ENCODE measurements at places on chromosomes 13 and 19.

DNA sequence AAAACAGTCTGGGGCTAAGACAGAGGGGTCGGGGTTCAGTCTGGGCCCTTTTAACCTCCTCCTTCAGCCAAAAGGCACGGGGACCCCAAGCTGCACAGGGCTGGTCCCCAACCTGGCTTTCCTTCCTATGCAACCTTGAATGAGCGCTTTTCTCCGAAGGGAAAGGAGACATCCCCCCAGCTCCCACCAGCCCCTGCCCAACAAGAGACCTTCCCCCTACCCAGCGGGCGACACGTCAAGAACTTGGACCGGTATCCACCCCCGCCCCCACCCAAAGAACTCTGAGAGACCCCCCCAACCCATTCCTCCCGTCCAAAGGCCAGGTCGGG lies 35.0 kb upstream of the NANOS3 start:
- DNase-seq = no peak

DNA sequence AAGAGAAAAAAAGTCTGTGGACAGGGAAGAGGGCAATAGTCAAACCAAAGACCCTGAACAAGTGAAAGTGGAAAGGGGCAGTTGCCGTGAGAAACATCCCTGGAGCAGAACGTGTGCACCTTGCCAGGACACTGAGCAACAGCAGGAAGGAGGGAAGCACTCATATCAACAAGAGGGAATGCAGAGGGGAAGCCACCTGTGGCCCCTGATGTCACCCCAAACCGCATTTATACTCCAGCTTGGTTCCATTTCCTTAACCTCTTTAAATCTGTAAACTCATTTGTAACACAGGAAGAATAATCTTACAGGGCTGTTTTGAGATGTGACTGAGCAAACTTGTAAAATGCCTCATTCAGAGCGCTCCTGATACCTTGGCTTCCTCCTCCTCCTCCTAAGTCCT lies 698.8 kb downstream of the DIAPH3 start:
- DNase-seq = no peak

DNA sequence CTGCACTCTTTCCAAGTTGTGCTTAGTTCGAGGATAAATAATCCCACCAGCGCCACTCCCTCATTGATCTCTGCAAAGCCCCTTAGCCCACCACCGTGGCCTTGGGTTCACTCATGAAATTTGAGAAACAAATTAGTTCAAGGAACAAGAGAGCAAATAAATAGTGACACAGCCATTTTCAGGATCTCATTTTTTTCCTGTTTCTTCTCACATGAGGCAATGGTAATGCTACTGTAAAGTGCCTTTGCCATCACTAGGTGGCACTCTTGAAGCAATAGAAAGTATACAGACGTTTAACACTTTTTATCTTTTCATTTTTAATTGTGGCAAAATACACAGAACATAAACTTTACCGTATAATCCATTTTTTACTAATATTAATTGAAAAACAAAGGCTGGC lies 76.8 kb upstream of the ZNF835 start:
- no peak for DNase-seq

DNA sequence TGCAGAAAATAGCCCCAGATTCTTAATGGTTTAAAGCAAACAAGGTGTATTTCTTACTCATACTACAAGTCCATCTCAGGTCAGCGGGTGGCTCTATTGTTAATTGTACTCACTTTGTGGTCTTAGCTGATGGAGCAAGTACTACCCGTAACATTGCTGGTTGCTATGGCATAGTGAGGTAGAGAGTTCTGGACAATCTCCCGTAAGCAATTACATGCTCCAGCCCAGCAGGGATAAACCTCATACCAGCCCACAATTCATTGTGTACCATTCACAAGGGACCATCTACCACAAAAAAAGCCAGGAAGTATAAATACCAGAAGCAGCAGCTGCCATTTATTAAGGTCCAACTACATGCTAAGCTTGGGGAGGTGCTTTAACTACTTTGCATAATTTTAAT lies 167.1 kb downstream of the PCDH9 start:
- peak; percentile 93 for DNase-seq

DNA sequence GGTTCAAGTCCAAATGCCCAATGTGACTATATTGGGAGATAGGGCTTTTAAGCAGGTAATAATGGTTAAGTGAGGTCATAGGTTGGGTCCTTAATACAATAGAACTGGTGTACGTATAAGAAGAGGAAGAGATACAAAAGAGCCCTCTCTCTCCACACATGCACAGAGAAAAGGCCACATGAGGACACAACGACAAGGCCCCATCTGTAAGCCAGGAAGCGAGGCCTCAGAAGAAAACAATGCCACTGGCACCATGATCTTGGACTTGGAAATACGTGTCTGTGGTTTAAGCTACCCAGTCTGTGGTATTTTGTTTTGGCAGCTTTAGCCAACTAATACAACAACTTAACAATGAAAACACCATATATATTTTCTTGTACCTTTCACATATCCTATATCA lies 23.4 kb upstream of the RFC3 start:
- DNase-seq = peak; percentile 8

- DNase-seq = no peak
These were observed 192.9 kb downstream of the DCT start for GRCh38 chr13:94286581-94286980.

GRCh38 chr13:97554496-97554895 lies 120.5 kb downstream of the RAP2A start:
- DNase-seq = no peak

DNA sequence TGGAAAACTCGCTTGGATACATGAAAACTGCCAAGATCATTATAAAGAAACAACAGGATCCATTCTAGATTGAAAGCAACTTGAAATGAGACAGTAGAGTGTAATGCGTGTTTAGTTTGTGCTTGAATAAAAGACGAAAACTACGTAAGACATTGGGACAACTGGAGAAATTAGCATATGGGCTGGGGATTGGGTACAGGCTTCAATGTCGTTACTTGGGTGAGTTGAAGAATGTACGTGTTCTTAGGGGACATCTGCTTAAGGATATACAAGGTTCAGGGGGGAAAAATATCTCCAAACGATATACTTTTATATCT lies 471 bp upstream of the ERVK3-1 start:
- DNase-seq = no peak

GRCh38 chr13:95533545-95534160 lies 18.9 kb upstream of the CLDN10 start:
- DNase-seq = no peak

DNA sequence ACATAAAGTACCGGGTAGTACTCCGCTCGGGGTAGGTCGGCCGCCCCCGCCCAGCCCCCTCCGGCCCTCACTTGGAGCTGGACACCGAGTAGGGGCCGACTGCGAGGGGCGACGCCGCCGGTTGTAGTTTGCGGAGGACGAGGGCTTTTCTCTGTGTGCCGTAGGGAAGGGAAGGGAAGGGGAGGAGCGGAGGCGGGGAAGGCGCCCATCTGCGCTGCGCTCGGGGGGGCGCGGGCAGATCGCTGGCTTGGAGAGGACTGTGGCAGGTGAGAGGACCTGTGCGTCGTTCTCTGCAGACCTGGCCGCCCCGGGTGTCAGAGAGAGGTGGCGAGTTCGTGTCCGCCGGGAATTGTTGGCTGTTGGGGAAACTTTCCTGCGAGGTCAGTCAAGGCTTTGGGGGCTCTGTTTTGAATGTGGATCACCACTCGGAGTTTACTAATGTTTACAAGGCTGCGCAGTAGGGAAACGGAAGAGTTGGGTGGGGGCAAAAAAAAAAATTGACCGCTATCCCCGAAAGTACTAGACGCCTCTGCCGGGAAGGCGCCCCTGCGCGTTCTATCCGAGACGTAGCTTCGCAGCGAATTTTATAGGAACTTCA lies 1.4 kb downstream of the ING1 start:
- peak; percentile 47 for DNase-seq

DNA sequence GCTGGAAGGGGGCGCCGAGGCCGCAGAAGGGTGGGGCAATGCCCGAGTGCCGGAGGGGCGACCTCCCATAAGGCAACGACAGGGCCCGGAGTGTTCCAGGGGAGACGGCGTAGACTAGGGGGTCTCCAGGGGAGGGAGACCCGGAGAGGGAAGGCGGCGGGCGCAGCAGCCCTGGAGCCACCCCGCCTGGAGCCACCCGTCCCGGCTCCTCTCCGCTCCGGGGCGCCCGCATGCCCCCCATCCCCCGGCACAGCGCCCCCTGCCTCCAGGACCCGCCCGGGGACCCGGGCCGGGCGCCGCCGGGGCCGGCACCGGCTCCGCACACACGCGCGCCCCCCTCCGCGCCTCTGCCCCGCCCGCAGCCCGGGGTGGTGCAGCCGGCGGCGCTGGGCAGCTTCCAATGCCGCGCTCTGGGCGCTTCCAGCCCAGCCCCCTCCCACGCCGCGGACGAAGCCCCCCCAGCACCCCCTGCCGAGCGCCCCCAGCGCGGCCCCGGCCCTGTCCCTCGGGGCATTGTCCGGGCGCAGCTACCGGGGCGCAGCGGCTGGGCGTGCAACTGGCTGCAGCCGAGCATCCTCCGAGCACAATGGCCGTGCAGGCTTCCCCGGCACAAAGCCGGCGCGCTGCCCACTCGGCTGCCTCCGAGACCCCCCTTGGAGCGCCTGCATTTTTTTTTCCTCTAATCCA lies 519 bp downstream of the PTPRS start:
- DNase-seq = no peak

DNA sequence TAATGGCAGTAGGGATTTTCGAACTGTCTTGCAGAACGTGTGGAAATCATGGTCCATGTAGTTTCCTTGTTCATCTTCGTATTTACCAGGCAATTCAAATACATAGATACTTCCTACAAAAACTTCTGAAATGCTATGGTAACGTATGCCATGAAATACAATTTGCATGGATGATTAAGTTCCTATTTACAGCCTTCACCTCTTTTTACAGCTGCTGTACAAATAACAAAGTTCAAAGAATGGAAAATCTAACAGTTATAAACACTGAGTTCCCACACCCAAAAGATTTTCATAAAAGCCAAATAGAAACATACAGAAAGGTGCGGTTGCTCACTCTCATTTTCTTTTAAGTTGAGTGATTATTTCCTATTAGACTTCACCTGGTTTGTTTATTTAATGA lies 115.8 kb upstream of the TNFSF11 start:
- no peak for DNase-seq

DNA sequence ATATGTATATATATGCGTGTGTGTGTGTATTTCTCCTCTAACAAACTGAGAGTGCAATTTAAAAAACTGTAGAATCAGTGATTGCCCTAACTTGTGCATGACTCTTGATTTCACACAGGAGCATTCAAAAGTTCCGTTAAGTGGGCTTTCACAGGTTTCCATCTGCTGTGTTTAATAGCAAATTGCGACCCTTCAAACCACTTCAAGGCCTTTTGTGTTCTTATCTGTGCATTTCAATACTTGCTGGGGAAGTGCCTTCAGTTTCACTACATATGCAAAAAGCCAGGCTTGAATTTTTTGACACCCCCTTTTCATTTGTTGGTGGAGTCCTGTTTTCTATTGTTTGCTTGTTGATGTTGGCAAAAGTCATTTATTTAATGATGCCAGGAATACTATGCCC lies 158.0 kb downstream of the TM9SF2 start:
- no peak for DNase-seq

- no peak for DNase-seq
These were observed 22.8 kb upstream of the CEACAM20 start for GRCh38 chr19:44552324-44552723.

- no peak for DNase-seq
These were observed 58.8 kb downstream of the GGACT start for GRCh38 chr13:100529666-100530377.

DNA sequence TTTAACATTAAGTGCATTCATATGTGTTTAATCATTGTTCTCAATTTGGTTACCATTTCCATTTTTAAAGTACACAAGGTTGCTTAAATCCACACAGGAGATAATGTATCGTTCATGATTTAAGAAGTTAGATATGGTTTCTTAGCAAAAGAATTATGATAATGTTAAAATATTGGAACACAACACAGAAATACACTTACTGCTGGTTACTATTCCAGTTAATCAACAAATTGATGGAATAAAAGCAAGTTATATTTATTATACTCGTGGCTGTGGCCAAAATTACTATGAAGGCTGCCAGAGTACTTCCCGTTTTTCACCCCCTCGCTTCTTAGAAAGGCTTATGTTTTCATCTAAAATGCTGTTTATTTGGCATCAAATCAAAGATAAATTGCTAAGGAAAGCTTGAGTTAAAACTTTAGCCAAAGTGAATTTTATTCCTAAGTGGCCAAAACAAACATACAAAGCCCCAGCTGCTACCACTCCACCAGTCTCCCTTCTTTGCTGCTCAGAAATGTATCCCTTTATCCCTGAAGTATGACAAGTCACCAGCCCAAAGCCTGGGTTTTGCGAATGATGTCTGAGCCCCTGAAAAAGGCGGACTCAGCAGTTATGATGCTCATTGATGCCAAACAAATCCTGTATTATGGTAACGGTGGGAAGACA lies 27.7 kb downstream of the LCP1 start:
- no peak for DNase-seq

- DNase-seq = peak; percentile 100
These were observed 135.2 kb downstream of the TSHZ3 start for GRCh38 chr19:31214086-31214485.

DNA sequence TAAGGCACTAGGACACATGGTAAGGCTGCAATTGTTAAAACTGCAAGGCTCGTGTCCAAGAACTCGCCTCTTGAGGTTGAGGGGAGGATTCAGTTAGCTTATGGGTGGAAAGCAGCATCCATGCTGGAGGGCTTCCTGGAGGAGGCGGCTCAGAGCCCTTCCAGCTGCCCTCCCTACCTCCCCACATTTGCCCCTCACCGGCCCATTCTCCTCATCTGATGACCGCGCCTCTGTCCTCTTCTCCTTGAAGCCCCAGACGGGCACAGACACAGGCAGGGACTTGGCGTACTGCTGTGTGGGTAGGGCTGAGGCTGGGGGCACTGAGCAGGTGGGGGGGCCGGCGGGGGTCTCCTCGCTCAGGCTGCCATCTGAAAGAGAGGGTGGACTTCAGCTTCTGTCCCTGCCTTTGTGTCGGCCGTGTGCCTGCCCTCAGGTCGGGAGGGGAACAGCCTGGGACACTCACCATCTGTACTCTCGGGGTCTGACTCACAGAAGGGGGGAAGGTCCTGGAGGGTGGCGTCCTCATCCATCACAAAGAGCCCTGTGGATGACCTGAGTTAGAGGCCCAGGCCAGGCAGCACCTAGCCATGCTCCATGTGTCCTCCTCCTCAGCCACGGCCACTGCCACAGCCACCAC lies 4.1 kb upstream of the PNKP start:
- no peak for DNase-seq

DNA sequence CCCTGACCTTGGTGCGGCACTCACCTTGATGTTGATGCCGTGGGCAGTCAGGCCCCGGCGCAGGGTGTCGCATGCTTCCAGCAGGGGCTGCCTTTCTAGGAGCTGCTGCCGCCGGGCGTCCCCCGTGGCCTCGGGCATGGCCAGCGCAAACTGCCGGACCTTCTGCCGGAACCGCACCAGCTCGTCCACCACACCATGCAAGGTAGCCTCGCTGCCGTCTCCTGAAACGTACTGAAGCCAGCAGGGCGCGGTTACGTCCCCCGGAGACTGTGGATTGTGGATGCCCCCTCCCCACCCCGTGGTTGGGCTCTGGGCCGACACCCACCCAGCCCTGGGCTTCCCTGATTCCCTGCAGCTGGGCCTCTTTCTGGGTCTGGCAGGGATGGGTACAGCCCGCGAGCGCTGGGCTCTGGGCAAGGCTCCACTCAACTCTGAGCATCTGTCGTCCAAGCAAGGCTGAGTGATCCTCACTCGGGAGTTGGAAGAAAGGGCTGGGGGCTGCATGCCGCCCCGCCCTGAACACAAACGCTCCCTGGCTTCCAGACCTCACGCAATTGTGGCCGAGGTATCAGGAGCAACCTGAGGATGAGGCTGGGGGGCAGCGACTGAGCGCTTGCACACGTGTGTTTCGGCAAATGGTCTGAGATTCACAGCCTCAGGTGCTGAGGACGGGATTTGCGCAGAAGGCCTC lies 27.1 kb downstream of the NAXD start:
- DNase-seq = no peak

GRCh38 chr19:35458731-35459391 lies 10.8 kb downstream of the FFAR2 start:
- DNase-seq = no peak
